GM13977 (cell line): ENCODE measurements at places on chromosomes 4 and X.
A peak's percentile ranks its signal among the peaks of the same experiment; 100 is the strongest.

GRCh38 chr4:101791182-101791558 is 640 bp downstream of the BANK1 start:
- DNase-seq = peak; percentile 36

DNA sequence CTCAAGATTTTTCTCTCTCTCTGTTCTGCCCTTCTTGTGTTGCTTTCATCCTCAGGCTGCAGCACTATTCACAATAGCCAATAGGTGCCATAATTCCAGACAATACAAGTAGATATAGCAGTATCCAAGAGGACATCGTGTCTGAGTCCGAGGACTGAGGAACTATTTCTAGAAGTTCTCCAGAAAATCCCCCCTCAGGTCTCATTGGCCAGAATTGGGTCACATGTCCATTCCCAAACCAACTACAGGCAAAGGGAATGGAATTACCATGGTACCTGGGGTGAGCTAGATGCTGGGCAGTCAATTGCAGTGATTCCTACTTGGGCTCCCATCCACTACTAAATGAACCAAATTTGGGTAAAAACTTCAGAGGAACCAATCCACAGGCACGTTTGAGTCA is 301.9 kb upstream of the RASGEF1B start:
- DNase-seq = no peak

DNA sequence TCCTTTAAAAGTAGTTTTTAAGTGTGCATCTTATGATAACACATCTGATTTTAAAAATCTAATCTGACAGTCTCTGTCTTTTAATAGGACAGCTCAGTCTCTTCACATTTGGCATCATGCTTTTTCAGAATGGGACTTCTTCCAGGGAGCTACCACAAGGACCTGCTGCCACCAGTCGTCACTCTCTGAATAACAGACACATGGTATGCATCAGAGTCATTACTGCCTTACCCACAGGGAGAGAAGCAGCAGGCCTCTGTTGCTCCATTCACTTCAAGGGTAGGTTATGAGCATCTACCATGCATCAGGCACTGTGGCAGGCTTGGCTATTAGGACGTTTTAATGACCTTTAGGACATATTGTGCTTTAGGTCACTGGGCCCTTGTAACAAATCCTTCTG is 50.0 kb upstream of the AFAP1 start:
- no peak for DNase-seq

DNA sequence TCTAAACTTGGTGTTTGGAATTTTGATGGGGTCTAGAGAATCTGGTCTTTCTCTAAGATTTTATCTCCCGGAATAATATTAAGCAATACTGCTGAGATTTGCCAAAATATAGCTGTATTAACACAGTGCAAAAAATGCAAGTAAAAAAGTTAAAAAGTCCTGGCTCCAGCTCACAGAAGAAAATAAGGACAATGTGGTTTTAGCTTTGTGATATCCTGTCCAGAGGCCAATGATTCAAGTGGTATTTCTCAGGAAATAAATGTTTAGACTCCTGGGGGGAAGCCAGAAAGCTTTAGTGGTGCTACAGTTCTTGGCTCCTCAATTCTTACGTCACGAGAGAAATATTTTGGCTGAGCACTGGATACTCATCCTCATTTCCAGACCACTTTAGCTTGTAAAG is 40.9 kb upstream of the IL13RA2 start:
- no peak for DNase-seq

DNA sequence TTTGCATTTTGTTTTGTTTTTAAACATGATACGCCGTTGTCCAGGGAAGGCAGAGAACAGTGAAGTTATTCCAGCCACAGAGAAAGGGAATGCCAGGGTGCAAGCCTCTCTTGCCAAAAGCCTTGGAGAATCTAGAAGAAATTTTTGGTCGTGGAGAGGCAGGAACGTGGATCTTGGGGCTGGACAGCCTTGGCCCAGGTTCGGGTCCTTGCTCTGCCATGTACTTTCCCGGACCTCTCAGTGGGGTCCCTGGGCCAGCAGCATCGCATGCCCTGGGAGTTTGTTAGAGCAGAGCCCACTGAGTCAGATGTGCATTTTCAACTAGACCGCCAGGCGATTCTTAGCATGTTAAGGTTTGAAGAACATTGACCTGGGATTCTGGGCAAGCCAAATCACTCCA is 18.6 kb downstream of the FAM9A start:
- DNase-seq = no peak

- DNase-seq = no peak
Observed at GRCh38 chr4:169665046-169665737, 44.8 kb downstream of the CLCN3 start.

- no peak for DNase-seq
Observed at GRCh38 chrX:39176105-39176504, 374.8 kb downstream of the MID1IP1 start.

DNA sequence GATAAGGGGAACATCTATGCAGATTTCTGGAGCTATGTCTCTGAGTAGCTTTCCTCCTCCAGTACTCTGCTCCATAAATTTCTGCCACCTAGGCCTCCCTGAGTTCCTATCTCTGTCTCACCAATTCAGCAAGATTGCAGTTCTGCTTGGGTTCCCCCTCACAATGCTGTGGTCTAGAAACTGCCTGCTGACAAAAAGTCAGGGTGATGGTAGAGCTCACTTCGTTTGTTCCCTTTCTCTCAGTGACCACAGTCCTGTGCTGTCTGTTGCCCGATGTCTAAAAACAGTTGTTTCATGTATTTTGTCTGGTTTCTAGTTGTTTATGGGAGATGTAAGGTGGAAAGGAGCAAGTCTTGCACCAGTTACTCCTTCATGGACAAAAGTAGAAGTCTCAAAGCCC is 41.1 kb downstream of the AMMECR1 start:
- DNase-seq = no peak

DNA sequence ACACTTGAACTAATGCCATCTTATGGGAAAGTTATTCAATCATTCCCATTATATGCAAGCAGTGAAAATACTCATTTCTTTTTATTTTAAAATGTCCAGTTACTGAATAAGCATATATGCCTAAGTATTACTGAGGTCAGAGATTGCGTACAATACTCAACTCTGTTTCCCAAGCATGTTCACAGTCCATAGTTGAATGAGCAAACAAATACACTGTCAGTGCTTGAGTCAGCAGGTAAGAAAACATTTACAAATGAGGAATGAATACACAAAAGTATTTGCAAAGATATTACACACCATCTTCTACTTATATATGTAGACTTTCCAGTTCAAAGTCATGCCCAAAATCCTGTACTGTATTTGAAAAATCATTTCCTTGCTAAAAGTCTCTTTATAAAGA is 74.1 kb downstream of the TSPAN5 start:
- no peak for DNase-seq

DNA sequence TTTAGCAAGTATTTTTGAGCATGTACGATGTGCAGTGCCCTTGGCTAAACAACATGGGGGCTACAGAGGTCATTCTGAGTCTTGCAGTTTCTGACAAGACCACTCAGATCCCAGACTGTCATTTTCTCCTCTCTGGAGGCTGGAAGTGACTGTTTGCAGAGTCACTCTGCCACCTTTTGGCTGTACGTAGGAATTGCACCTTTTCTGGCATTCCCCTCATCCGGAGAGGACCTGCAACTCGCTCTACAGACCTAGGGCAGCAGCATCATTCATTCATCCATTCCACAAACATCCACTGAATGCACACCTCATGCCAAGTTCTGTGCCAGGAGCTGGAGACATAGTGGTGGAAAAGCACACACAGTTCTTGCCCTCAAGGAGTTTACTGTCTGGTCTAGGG is 160.4 kb upstream of the GPR101 start:
- DNase-seq = peak; percentile 10

- DNase-seq = no peak
Observed at GRCh38 chr4:73445383-73446335, 9.6 kb downstream of the AFP start.

DNA sequence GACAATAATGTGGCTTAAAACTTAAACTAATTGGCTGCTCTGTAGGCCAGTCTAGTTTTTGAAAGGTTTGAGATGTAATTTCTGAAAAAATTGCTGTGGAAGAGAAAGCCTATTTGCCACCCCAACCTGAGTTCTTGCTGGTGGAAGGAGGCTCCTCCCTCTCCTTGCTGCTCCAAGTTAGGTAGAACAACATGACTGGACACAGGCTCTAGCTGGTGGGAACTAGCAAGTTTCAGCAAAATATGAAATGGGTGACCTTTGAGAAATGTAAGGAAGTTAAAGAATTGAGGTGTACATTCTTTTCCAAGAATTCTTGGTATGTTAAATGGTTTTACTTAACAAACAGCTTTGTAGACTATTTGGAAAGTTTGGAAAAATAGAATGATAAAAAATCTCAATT is 8.0 kb downstream of the RPL34 start:
- no peak for DNase-seq

- no peak for DNase-seq
Observed at GRCh38 chr4:157271166-157271869, 50.8 kb downstream of the GRIA2 start.

DNA sequence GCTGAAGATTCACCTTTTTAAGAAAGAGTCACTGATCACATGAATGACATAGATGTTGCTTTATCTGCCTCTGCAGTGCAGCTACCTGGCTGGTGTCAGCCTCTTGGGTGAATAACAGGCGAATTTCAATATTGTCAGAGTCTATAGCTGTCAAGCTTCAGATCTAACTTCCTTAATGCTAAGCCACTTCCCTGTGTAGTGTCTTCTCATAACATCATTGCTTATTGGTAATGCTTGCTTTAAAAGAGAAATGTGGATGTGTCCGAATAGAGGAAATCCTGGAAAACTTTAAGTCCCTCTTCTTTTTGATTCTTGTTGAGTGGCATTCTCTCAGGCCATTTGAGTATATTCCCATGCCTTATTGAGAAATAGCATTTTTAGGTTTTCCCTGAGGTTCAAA is 7.3 kb upstream of the IGFBP7 start:
- DNase-seq = no peak

DNA sequence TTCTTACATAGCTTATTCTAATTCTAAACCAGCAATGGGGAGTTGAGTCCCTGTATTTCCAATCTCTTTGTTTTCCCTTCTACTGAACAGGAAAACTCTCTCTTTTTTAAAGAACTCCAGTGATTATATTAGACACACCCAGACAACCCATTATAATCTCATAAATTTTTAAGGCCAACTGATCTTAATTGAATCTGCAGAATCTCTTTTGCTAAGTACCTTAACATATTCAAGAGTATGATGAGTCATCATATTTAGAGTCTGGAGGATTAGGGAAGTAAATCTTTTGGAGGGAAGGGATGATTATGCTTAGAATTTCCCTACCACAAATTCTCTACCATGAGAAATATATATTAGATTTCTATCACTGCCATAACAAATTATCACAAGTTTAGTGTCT is 705.1 kb downstream of the CENPC start:
- no peak for DNase-seq

DNA sequence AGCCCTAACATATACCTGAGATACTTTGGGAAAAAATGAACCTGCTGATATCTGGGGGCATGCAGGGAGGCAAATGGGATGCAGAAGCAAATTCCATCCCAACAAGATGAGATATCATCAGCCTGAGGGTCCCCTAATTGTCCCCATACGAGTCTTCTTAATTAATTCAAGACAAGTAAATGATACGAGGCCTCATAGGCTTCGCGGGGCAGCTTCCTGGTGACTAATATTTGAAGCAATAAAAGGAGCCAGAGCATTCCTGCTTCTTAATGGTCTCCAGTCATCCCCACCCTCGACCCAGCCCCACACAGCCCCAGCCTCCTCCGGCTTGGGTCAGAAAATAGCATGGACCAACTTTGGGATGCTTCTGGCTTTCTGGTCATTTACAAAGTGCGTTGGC is 99.6 kb upstream of the MSX1 start:
- no peak for DNase-seq

- DNase-seq = no peak
Observed at GRCh38 chr4:87716371-87717265, 66.5 kb downstream of the DMP1 start.

DNA sequence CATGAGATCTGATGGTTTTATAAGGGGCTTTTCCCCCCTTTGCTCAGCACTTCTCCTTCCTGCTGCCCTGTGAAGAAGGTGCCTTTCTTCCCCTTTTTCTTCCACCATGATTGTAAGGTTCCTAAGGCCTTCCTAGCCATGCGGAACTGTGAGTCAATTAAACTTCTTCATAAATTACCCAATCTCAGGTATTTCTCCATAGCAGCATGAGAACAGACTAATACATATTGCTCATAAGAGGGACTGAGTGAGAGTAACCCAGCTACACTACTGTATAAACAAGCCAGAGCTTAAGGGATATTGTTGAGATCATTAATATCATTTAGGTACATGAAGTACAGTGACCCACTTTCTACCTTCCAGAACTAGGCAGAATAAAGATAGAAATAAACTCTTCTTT is 102.9 kb downstream of the TEX13A start:
- no peak for DNase-seq

GRCh38 chr4:55530691-55531090 is 16.0 kb downstream of the CLOCK start:
- DNase-seq = no peak

DNA sequence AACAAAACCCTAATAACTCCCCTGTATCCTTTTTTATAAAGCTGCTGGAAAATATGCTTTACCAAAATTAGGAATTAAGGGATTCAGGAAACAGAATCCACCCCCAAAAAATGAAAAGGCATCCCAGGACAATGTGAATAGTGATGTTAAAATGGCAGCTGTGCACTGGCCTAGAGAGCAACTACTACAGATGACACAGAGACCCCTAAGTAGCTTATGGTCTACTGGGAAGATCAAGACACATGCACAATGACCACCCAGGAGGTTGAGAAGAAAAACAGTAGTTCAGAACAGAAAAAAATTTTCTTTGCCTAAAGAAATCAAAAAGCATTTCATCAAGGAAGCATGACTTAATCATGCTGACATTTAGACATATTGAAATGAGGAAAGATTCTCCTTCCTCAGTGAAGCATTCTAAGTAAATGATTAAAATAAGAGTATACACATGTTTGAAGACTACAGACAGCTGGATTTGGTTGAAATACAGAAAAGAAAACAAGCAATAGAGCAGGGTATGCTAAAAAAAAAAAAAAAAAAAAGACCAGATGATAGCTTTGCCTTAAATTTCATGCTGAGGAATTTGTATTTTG is 117.3 kb downstream of the WDFY3 start:
- no peak for DNase-seq

- no peak for DNase-seq
Observed at GRCh38 chr4:177177541-177178081, 132.1 kb upstream of the NEIL3 start.

DNA sequence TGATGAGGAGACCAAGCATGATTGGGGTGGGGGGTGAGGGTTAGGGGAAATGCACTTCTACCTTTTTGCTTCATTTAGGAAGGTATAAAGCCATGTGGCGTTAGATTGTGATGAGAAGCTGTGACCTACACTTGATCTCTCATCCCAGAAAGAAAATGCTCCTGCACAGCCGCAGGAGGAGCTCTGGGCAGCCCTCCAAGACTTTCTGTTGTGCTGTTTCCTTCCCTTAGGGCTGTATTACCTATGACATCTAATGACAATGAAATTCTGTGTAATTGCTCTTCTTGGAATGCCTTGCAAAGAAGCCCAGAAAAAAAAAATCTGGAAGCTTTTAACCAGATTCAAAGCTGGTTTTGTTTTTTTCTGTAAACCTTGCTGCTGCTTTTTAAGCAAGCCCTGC is 13.4 kb downstream of the PRPS2 start:
- DNase-seq = no peak

- DNase-seq = no peak
Observed at GRCh38 chr4:113976741-113977525, 2.5 kb downstream of the ARSJ start.
